NCI-H1436 treated with DMSO at 0.1 percent for 48 hours (cell line): ENCODE measurements at places on chromosomes 5 and 9.

- no peak for DNase-seq
Measured at GRCh38 chr5:155094455-155094854, 80.9 kb downstream of the KIF4B start.

DNA sequence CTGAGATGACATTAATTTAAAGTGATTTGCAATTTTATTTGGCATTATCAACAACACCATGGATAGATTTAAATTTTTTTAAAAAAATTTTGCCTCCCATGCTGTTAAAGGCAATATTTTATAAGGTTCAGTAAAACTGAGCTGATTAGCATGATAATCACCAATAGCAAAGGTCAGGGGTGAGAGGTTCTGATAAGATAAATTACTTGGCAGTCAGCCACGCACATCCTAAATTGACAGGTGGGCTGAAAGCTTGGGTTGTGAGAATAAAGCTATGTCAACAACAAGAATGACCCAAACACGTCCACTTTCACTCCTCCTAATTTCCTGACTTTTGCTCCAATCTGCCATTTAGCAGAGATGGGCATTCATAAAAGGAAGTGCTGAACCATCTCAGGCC lies 127.1 kb downstream of the LHFPL2 start:
- no peak for DNase-seq

- no peak for DNase-seq
Measured at GRCh38 chr9:77834898-77835488, 186.9 kb upstream of the GNA14 start.

DNA sequence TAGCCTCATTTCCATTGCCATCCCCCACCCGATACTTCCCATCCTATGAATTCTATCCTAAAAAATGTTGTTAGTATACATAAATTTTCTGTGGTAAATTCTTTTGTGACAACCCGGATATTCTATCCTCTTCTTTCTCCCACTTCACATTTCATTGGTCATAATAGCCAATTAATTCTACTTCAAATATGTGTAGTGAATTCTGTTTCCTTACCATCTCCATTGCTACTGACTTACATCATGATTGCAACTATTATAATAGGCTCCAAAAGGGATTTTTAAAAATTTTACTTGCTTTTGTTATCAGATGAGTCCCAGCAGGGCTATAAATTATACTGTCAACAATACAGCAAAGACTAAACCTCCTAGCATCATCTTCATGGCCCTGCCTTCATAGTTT lies 1326.8 kb downstream of the PTPRD start:
- no peak for DNase-seq

- DNase-seq: no peak
Measured at GRCh38 chr5:65184780-65185179, 296.9 kb downstream of the ADAMTS6 start.

GRCh38 chr5:113678924-113679575 lies 165.6 kb downstream of the YTHDC2 start:
- DNase-seq: no peak
